ENCODE measurements at places on chromosomes 2 and 18.

DNA sequence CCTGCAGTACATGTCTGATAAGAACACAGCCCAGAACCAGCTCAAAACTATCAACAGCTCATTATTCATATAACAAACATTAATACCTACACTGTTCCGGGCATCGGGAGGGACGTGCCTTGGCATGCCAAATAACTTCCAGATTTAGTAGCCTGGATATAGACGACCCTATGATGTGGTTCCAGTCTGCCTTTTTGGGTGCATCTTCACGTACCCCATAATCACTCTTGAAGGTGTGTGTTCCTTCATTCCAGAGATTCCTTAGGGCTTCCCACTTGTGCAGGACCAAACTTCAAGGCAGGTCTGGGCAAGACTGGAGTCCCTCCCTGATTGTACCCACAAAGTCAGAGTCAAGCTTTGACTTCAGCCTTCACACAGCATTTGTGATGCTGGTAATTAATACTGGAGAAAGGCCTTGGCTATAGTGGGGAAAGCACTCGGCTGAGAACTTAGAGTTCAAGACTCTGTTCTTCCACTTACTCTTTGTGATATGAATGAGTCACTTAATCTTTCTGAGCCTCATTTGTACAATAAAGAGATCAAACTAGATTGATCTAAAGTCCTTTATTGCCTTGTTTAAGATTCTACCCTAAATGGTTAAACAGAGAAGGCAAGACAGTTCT is 27.7 kb upstream of the SPATS2L start:
- no peak for DNase-seq

- no peak for DNase-seq
These were observed 25.6 kb upstream of the CXXC1 start for GRCh38 chr18:50313031-50313607.

GRCh38 chr2:175175320-175175719 is 6.2 kb downstream of the ATP5MC3 start:
- DNase-seq: no peak

GRCh38 chr18:23181547-23181946 is 46.3 kb downstream of the CABLES1 start:
- DNase-seq: no peak

GRCh38 chr2:74530239-74531187 is 780 bp downstream of the HTRA2 start:
- peak; percentile 34 for DNase-seq

GRCh38 chr18:32040936-32041335 is 22.3 kb downstream of the RNF125 start:
- peak; percentile 18 for DNase-seq

- no peak for DNase-seq
These were observed 719 bp downstream of the SMAD2 start for GRCh38 chr18:47929681-47930198.

- no peak for DNase-seq
These were observed 2.8 kb downstream of the DYM start for GRCh38 chr18:49457616-49458015.

DNA sequence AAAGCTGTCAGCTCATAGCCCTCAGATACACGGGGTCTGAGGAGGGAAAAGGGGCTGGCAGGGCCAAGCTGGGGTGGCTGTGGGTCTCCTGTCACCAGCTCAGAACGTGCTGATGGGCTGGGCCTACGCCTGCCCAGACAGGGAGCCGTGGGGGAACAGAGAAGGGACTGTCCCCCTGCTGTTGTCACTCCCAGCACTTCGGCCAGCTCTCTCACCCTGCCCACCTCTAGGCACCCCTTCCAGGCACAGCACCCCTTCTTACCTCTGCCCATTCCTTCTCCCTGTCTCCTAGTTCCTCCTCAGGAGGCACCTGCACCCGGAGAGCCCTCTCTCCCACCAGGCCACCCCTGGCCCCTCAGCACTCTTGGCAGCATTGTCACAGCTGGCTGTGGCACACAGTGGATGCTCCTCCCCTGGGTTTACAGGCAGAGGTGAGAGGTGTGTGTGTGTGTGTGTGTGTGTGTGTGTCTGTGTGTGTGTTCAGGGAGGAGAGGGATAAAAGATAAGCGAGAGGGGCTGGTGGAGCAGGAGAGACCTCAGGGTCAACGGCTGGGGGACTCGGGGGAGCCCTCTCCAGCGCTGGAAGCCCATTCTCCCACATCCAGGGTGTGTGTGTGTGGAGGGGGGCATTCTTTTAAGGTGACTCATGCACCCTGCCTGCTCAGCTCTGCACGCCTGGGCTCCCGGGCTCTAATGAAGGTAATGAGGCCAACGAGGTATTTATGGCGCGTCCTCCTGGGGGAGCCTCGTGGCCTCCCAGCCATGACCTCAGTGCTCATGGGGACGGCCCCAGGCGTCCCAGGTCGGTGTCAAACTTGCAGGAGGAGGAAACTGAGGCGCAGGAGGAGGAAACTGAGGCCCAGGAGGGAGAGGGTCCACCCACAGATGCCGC is 66.1 kb upstream of the SMAD7 start:
- no peak for DNase-seq

- no peak for DNase-seq
These were observed 149.6 kb upstream of the GALNT5 start for GRCh38 chr2:157107877-157108276.

DNA sequence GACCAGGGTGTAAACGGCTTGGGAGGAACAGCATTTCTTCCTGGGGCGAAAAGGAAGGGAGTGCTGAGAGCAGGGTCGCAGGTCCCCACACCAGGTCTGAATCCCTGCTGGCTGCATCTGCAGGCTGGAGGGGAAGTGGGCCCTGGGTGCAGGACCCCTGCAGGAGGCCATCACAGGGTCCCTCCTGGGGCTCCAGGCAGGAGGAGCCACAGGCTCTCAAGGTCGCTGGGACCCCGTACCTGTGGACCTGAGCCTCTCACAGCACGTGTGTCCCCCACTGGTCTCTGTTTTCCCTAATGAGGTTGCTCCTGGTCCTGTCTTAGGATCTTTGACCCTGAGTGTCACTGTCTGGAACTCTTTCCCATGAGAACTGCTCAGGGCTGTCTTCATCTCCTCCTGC is 147.8 kb upstream of the ZNF236 start:
- DNase-seq: no peak

DNA sequence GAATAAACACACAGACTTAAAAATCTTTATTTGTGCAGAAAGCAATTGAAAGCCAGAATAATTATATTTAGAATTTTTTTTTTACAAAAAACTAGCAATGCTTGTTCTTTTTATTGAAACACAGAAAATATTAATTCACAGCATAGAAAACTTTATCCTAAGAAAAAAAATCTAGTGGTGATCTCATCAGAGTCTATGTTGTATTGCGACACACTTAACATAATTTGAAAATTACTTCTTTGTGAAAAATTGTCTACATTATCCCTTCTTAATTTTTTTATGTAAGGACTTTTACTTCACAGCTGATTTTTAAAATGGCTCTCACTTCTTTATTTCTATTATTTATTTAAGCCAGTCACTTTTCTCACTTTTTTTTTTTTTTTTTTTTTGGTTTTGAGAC is 103.4 kb downstream of the LDLRAD4 start:
- DNase-seq: no peak

GRCh38 chr18:72692086-72692485 is 147.9 kb upstream of the CBLN2 start:
- DNase-seq: no peak

DNA sequence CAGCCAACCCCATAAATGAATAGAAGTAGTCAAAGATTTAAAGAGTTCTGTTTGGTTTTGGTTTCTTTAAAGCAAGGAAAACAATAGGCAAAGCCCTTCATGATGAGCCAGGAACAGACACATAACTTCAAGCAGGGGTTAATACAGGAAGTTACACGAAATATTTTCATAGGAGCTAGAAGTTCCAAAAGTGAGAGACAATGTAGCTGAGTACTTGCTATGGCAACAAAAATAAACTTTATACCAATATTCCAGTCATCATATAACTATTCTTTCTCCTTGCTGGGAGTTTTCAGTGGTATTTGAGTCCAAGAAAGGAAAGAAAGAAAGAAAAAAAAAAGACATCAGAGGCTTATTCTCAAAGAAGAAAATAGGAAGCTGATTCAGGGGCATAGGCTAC is 56.2 kb downstream of the COBLL1 start:
- DNase-seq: no peak

DNA sequence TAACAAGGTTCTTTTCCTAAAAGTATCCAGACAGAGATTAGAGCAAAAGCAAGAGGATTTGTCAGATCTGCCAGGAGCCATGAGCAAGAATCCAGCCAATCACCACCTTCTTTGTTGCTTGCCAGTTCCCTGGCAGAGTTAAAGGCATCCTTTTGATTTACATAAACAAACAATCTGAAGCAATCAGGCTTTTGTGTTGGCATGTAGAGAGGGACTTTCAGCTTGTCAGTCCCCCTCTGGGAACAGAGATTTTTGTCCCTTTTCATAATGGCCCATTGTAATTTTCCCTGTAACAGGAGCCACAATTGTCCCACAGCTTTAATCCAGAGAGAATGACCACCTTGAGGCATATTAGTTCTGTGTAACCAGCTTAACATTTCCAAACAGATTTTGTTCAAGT is at the start of gene ERMN:
TSS of gene ERMN (minus strand) at position 39 of the 400 bp plus-strand sequence. CDS start 182 bp downstream, outside the sequence.
- no peak for DNase-seq

DNA sequence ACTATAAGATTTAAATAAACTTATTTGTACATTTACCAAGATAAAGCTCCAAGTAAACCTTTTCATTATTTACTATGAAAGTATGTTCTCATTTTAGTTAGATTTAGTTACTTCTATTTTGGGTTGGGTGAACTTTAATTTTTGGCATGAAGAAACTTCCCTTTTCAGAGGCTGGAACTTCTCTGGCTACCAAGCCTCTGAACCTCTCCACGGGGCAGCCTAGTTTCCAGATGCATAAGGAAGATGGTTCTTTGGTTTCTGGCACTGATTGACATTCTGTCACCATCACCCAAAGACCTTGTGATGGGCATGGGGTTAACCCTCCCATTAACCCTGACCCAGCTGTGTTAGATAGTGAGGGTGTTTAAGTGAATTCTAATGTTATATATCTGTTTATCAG is 17.1 kb downstream of the PSD4 start:
- no peak for DNase-seq

DNA sequence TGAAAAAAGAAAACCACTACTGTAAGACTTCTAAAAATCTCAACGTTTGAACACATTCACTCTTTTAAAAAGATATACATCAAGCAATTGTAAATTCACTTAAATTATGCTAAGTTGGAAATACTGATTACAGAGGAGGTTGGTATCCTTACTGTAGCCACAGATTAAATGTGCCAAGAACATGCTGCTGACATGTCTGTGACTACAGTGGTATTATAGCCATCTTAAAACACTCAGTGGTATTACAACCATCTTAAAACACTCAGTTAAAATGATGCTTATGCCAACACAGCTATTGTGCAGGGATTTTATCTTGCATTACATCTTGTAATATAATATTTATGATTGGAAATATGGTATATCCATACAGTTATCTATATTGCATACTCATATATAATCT is 50.0 kb downstream of the TMEM131 start:
- DNase-seq: no peak

- no peak for DNase-seq
These were observed 269.4 kb downstream of the LOXHD1 start for GRCh38 chr18:46387441-46388131.

DNA sequence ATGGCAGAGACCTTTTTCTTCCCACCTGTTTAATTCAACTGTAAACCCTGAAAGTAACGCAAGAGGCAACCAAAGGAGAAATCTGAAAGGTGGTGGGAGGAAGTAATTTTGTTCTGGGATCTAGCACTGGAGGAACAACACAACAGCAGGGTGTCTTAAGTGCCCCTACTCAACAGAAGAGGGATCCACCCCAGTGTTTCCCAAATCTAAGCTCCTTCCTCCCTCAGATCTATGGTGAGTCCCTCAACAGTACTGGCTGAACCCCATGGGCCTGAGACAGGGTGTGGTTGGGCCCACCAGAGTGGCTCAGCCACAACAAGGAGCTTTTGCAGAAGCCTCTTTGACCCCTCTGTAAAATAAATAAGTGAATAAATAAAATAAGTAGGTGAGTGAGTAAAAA is 790.3 kb downstream of the ERBB4 start:
- DNase-seq: no peak

DNA sequence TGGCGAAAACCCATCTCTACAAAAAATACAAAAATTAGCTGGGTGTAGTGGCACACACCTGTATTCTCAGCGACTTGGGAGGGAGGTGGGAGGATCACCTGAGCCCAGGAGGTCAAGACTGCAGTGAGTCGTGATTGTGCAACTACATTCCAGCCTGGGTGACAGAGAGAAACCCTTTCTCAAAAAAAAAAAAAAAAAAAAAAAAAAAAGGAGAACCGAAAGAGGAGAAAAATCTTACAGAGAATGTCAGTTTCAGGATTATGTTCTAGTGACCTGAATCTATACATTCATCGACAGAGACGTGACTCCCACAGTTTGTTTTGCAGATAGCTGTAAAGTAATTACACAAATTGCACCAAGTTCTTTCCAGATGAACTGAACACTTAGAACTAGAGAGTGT is 187.8 kb downstream of the FTCDNL1 start:
- no peak for DNase-seq

GRCh38 chr2:126909781-126910180 is 11.1 kb downstream of the TEX51 start:
- DNase-seq: no peak

DNA sequence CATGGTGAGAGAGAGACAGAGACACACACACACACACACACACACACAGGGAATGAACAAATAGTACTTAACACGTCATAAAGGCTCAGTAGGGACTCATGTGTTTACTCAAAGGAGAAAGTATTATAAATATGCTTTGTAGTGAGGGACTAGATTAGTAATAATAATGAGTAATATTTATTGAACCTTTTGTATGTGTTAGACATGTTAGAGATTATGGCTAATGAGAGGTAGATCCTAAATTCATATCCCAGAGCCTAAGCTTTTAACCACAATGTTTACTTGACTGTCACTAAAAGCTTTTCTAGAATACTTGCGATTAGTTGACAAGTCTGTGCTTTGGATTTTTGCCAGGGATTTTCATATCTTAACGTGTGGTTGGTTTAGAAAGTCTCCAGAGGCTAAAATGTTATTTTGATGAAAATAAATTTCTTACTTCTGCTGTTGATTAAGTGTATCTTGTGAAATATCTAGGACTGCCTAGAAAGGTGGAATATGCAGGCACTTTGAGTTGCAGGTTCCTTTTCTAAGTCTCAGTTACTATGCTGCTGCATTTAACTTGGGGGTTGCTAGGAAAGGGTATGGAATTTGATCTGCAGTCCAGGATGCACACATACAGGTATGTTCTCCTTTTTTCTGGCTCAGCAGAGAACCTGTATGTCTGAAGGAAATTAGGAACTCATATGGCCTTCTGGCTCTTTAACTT is 64.5 kb downstream of the UBR3 start:
- no peak for DNase-seq

- DNase-seq: no peak
These were observed 122.3 kb downstream of the ATL2 start for GRCh38 chr2:38254796-38255195.
